ENCODE measurements at places on chromosomes 3 and 15.

GRCh38 chr15:80932513-80932815, 57.2 kb downstream of the MESD start:
- no peak for DNase-seq

- DNase-seq = no peak
These were observed at the start of gene ATP10A for GRCh38 chr15:25863111-25863967. Gene ATP10A (minus strand): TSS chr15:25863327. CDS start chr15:25863096, 231 bp downstream.

- no peak for DNase-seq
These were observed 371.0 kb upstream of the GBE1 start for GRCh38 chr3:82132210-82133069.

GRCh38 chr3:139296141-139296718, 47.6 kb upstream of the MRPS22 start:
- no peak for DNase-seq

GRCh38 chr15:59384507-59384906, 11.8 kb upstream of the MYO1E start:
- DNase-seq = no peak

GRCh38 chr15:43429687-43430086, 58.8 kb downstream of the TUBGCP4 start:
- DNase-seq = no peak

DNA sequence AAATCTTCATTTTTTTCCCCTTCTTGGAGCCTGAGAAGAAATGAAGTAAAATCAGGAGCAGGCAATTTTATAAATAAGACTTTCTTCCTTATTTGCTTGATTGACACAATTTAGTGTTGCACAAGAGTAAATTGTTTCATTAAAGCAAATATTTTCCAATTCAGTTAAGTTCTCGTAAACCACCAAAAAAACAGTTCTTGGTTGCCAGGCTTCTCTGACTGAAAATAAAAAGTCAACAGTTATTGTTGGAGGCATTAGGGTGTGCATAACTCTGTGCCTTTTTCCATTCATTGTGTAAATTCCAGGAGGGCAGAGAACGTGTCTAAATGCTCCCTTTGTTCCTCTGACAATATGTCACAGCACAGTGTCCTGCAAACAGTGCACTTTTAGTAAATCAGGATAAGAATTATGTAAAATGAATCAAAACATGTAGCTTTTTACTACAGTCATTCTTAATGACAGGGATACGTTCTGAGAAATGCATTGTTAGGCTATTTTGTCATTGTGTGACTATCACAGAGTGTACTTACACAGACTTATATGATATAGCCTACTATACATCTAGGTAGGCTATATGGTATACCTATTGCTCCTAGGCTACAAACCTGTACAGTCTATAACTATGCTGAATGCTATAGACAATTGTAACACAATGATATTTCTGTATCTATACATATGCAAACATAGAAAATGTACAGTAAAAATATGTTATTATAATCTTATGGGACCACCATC, at the start of gene CP:
TSS of gene CP (minus strand) at position 47 of the 735 bp plus-strand sequence. CDS start at position 10, 37 bp downstream.
- DNase-seq = no peak

DNA sequence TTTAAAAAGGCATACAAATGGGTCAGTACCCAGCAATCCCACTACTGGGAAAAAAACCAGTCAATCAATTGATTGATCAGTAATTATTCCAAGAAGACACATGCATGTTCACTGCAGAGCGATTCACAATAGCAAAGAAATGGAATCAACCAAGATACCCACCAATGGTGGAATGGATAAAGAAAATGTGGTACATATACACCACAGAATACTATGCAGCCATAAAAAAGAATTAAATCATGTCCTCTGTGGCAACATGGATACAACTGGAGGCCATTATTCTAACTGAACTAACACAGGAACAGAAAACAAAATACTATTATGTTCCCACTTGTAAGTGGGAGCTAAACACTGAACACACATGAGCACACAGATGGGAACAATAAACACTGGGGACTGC, 103.1 kb downstream of the DLG1 start:
- DNase-seq = no peak

- DNase-seq = no peak
These were observed 18.9 kb downstream of the EFCAB12 start for GRCh38 chr3:129409541-129409940.

DNA sequence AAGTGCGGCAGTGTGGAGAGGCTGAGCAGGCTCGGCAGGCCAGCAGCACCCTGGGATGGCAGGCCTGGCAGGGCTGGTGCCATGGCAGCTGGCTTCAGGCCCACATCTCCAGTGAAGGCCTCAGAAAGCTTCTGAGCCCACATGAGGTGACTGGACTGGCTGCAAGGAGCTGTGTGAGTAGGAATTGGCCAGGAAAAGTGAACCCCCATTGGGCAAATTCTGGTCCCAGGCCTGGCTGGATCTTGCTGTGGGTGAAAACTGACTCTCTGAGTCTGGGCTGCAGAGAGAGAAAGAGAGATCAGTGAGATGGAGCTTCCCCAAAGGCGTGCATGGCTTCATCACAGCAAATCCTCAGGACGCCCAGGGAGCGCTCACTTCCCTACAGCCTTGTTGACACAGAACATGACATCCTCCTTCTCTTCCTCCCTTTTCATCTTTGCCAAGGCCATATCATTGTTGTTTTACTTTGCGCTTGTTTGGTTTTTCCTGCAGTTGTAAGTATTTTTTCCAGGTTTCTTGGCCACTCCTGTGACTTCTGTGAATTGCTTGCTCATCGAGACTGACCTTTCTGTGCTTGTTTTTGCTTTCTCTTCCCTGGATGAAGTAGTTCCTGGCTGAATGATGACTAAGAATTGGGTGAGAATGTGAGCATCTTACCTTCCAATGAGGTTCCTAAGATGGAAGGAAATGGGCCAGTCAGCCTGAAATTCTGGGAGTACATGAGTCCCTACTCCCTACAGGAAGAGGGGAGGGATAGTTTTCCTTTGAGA, 299.1 kb downstream of the TLE3 start:
- no peak for DNase-seq

- no peak for DNase-seq
These were observed 2.2 kb downstream of the BTBD1 start for GRCh38 chr15:83064859-83065258.

- no peak for DNase-seq
These were observed 25.5 kb downstream of the MGLL start for GRCh38 chr3:127796831-127797150.

- no peak for DNase-seq
These were observed 150.0 kb downstream of the CDIN1 start for GRCh38 chr15:36729418-36729817.

DNA sequence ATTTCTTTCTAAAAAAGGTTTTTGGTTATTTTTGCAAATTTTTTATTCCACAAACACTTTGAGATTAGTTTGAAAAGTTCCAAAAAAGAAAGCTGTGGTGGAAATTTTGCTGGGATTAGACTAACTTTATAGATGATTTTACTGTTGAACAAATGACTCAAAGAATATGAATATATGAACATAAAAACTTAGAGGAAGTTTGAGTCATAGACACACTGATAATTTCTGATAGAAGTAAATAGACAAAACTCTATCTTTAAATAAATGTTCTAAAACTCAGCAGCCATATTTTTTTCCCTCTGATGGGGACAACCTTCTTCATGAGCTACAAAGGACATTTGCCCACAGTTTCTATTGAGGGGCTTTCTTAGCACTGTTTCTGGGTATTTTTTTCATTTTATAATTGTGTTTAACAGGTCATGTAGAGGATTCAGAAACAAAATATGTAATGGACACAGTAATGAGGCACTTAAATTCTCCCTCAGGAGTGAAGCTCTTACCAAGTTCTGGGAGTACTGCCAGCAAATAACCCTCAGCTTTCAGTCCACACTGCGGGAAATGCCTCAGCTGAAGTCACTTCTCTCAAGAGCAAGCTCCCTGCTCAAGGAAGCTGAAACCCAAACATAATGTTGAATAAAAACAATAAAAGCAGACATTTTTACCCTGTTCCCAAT, 157.6 kb downstream of the NFKBIZ start:
- DNase-seq = peak; percentile 20

GRCh38 chr15:31062310-31062847, 39.1 kb downstream of the TRPM1 start:
- DNase-seq = no peak
